ENCODE measurements at places on chromosomes 2 and 18.

DNA sequence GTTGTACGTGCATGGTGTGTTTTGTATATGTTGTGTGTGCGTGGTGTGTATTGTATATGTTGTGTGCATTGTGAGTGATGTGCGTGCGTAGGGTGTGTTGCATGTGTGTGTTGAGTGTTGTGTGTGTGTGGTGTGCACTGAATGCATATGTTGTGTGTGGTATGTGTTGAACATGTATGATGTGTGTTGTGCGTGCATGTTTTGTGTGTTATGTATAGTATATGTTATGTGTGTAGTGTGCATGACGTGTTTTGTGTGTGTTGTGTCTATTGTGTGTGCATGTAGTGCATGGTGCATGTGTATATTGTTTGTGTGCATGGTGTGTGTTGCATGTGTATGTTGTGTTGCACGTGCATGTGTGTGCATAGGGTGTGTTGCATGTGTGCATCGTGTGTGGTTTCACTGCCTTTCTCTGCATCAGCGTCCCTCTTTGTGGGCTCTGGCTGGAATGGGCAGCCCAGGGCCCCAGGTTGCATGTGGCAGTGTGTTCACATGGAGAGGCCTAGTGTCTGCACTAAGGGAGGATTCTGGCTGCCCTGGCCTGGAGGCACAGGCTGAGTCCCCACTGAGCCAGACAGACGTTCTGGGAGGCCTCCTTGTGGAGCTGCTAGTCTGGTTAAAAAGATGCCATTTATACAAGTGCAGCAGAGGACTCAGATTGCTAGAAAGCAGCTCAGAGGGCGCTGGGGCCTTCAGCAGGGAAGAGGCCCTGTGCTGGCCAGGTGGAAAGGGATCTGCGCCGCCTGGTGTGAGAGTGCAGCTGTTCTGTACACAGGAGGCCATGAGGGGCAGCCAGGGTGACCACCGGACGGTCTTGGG lies 107.2 kb downstream of the FAM168B start:
- DNase-seq = no peak

- peak; percentile 38 for DNase-seq
Observed at GRCh38 chr2:46967990-46968647, 52.5 kb upstream of the MCFD2 start.

- DNase-seq = no peak
Observed at GRCh38 chr2:191670076-191670475, 7.9 kb upstream of the NABP1 start.

DNA sequence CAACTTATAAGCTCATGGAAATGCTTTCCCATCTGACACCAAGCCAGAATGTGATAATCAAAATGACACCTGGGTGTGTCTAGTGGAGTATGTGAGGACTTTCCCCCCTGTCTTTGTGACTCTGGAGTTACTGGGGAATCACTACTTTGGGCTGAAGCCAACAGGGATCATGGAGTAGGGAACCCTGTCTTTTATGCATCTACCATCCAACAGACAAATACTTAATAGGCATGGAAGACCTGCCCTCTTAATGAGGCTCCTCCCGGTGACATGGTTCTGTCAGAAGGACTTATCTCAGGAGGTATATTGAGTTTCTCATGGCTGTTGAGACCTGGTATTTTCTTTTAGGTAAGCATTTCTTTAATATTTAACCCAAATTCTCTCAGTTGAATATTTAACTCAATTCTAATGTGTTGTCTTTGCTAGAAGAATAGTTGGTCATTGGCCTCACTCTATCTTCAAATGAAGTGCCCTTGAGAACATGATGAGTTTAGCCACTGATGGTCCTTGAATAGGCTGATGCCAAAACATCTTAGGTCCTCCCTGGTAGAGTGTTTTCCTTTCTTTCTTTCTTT lies 42.1 kb downstream of the TGIF1 start:
- DNase-seq = no peak

DNA sequence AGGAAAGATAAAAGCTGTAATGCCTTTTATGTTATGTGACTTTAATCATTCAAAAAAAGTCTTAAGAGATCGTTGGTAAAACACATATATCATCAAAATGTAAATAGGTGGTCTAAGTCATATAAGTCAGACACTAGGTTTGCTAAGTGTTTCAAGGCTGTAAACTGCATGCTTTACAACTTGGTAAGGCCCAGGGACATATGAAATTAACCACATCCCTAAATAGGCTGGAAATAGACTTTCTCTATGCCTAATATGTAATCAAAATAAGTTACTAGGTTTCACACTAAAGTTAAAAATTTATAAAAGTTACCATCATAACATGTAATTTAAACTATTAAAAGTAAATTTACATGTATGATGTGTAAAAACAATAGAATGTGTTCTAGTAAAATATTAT lies 946.3 kb upstream of the LRATD1 start:
- DNase-seq = no peak

DNA sequence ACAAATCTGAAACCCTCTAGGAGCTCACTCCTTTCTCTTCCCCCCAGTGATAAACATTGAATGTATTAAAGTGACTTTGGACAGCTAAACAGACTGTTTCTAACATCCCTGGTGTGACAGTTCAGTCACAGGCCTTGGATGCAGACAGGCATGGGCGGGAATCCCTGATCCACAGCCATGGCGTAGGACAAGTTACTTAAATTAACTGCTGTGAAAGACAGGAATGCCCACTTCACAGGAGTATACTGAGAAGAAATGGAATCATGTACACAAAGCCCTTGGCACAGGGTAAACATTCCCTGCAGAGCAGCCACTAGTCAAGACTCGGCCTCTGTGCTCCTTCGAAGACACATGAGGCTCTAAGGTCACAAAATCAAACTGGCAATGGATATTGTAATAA lies 34.0 kb downstream of the FARSB start:
- DNase-seq = no peak

DNA sequence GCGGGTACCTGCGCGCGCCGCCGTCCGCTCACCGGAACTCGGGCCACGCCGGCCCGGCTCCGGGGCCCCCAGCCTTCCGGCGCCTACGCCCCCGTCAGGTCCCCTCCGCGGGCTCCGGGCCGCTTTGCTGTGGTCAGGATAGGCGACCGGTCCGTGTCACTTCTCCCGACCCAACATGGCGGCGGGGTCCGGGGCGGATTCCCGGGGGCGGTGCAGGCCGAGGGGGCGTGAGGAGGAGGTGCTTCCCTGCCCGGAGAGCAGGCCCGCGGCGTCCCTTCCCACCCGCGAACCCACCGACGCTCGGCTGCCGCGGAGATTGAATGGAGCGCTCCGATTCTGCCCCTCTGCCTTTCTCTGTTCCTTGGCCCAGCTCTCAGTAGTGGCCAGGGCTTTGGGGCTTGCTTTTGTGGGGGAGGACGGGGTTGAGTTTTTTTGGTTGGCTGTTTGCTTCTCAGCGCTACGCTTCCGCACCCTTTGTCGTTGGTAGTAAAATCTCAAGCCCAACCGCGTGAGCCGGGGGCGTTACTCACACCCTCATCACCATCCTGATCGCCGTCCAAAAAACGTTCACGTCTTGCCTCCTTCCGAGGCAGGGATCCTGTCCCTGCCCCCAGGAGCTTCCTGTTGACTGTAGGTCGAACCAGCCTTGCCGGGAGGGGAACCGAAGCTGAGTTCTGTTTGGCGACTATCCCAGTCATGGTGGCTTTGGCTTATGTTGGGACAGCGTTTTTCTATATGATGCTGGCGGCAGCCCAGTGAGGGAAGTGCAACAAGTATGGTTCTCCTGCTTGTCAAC lies 532 bp upstream of the YES1 start:
- DNase-seq = peak; percentile 45

- DNase-seq = no peak
Observed at GRCh38 chr18:26909599-26910290, 44.2 kb upstream of the AQP4 start.

- no peak for DNase-seq
Observed at GRCh38 chr2:123093199-123093598, 931.9 kb upstream of the CNTNAP5 start.

DNA sequence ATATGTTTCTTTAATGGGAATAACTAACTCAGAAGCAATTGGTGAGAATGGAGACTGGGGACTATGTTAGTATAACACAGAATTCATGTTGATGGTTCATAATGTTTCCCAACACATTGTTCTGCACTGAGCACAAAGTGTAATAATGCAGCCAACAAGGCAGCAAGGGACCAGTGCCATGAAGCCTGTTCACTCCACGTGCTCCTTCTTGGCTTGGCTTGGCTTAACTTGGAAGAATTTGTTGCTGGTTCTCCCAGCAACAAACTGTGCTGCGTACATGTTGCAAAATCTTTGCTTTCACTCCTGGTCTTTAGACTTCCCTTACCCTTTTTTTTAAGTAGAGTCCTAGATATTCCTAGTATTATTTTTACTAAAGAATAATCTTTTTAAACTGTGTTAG lies 129.7 kb downstream of the MAP3K20 start:
- DNase-seq = no peak

- no peak for DNase-seq
Observed at GRCh38 chr2:2758793-2759367, 427.8 kb upstream of the MYT1L start.

GRCh38 chr2:160484859-160485520 lies 8.6 kb downstream of the RBMS1 start:
- no peak for DNase-seq

- DNase-seq = no peak
Observed at GRCh38 chr2:99648178-99648844, 158.5 kb upstream of the REV1 start.

DNA sequence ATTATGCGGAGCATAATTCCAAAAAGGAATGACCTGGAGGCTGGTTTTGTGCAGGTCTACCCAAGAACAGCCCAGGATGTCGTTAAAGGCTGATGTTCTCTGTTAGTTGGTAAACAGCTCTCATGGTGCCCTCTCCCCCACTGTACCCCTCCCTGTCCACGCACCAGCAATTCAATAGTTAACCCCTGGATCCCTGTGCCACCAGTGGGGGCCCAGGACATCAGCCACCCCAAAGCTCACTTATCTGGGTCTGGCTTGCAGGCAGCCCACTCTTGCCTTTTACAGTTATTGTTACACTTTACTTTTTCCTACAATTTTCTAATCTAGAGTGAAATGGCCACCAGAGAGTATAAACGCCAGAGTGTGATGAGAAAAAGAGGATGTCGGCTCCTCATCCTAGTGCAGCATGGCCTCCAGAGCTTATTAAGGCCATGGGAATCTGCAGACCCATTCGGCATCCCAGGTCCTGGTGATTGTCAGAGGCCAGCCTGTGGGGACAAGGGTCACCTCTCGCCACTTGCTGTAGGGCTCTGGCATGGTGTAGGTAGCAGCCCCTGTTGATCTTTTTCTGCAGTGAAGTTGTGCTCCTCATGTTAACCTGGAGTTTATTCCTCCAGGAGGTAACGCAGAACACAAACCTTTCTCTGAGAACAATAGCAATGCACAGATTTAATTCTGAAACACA lies 30.3 kb downstream of the TWIST2 start:
- no peak for DNase-seq

- DNase-seq = no peak
Observed at GRCh38 chr2:104769096-104769495, 84.8 kb upstream of the POU3F3 start.

DNA sequence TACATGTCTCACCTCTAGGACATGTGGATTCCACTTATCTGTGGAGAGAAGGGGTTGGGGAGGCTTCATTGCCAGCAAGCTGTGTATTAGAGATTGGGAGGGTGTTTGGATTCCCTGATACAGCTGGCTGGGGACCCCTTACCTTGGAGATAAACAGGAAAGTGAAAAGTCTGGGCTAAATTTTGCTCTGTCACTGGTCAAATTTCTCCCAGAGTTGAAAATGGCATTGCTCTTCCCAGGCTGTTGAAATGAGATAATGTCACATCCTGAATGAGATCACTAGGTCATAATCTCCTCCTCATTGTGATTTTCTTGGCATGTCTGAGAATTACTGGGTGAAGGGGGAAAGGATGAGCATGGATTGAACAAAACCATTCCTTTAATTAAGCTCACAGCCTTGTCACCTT lies 265.0 kb upstream of the PARD3B start:
- DNase-seq = no peak

DNA sequence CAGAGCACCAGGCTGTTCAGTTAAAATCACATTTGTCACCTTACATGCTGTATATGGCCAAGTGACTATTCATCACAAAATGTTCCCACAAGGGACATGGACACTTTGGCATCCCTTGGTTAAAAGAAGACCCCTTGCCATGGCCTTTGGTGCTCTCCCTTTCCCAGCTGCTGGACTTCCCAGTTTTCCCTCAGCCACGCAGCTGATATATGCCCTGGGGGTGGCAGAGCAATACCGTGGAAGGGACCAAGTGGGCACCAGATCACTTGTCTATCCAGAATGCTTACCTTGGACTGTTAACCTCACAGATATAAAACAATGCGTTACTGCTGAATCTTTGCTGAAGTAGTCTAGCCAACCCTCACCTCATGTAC lies 35.3 kb downstream of the PAIP2B start:
- DNase-seq = no peak

DNA sequence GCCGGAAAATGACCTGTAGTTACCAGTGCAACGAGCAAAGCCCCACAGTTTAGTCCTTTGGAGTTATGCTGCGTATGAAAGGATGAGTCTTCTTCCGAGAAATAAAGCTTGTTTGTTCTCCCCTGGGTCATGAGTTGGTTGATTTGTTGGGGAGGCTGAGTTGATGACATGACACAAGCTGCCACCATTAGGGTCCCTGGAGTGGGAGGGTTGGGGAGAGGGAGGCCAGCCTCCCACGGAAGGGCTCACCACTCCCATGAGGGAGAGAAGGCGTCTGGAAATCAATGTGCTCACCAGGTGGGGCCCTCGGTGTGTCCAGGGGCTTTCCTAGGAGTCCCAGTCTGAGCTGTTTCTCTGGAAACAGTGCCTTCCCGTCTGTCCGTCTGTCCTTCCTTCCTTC lies 7.4 kb upstream of the DGKD start:
- no peak for DNase-seq

GRCh38 chr2:76415821-76416220 lies 705.1 kb upstream of the GCFC2 start:
- no peak for DNase-seq

GRCh38 chr18:79680100-79680879 lies 687 bp downstream of the CTDP1 start:
- peak; percentile 37 for DNase-seq

- no peak for DNase-seq
Observed at GRCh38 chr2:150909090-150909489, 352.6 kb downstream of the RBM43 start.

GRCh38 chr18:35038881-35039491 lies 2.2 kb upstream of the MAPRE2 start:
- no peak for DNase-seq

- DNase-seq = no peak
Observed at GRCh38 chr2:162245061-162245460, 1.8 kb upstream of the FAP start.

DNA sequence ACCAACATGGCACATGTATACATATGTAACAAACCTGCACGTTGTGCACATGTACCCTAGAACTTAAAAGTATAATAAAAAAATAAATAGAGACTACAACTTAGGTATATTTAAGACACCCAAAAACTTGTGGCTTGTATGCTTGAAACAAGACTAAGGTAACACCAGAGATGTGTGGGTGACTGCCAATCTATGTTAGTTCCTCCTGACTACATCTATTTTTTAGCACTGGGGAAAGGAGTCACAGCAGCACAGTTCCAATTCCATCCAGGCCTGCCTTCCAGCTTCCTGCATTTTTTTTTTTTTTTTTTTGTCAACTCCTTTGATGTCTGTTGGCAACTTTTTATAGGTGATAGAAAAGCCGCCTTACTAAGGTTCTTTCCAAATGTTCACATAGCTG lies 18.2 kb downstream of the C2orf69 start:
- no peak for DNase-seq

GRCh38 chr18:44598514-44598913 lies 82.2 kb upstream of the SETBP1 start:
- no peak for DNase-seq

Measured in SW 1271 (cell line).